ENCODE measurements at places on chromosomes 11 and 22. TPM values are rescaled to one million over a fixed set of nuclear protein-coding genes. Genes with fewer than 3 reads are reported as not detected.

PRRG4 gene
- polyA plus RNA-seq, result 2.1 TPM

BACE1 gene
- 5.5 TPM for polyA plus RNA-seq

DNA sequence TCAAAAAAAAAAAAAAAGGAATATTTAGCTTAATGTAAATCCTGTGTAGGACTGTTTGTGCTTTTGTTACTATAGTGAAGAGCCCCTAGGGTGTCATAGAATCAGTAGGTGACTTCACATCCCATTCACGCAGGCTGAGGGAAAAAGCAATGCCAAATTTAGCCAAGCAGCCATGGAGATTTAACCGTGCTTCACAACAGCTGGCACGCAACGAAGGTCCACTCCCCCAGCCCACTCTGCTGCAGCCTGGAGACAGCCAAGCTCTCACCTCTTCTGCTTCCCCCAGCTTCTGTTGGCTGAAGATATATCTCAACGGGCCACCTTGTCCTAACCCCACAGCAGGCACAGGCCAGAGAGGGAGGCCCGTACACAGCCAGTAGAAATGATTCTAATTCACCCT lies 78.8 kb upstream of the BID start:
- DNase-seq, result no peak
- H3K27me3 ChIP-seq, result no peaks in the 10 kb centered on the region
- H3K27ac ChIP-seq, result no peak overlapping the region
- no peak overlapping the region for H3K4me3 ChIP-seq
- no peaks in the 10 kb centered on the region for H3K36me3 ChIP-seq

- no peak overlapping the region for H3K27ac ChIP-seq
- DNase-seq, result peak; percentile 68
- H3K27me3 ChIP-seq, result no peaks in the 10 kb centered on the region
- no peaks in the 10 kb centered on the region for H3K4me1 ChIP-seq
- no peaks in the 10 kb centered on the region for H3K36me3 ChIP-seq
- H3K4me3 ChIP-seq, result no peak overlapping the region
Observed at GRCh38 chr11:112555491-112556364, 295.1 kb upstream of the PLET1 start.

CD6 gene
- polyA plus RNA-seq, result 1.3 TPM

DNA sequence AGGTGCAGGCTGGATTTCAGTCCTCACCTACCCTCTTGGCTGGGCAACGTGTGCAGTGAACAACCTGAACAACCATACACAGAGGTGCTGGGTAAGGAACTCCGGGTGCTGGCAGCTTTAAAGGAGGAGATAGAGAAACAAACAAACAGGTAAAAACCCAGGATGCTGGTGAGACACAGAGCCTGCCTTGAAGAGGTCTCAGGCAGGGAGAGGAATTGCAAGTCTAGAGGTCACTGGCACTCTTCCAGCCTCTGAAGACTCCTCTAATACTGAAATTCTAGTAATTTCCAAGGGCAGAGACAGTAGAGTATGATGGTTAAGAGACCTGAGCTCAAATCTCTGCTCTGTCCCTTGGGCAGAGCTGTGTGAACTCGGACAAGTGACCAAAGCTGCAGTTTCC lies 192.5 kb downstream of the CEP164 start:
- DNase-seq, result no peak
- no peaks in the 10 kb centered on the region for H3K27me3 ChIP-seq
- H3K36me3 ChIP-seq, result no peaks in the 10 kb centered on the region
- H3K4me1 ChIP-seq, result no peaks in the 10 kb centered on the region
- H3K4me3 ChIP-seq, result no peak overlapping the region
